ENCODE measurements at places on chromosomes 7 and 10. TPM values are rescaled to one million over a fixed set of nuclear protein-coding genes. Genes with fewer than 3 reads are reported as not detected.

The AKAP9 gene
- 54.0 TPM for total RNA-seq

DNA sequence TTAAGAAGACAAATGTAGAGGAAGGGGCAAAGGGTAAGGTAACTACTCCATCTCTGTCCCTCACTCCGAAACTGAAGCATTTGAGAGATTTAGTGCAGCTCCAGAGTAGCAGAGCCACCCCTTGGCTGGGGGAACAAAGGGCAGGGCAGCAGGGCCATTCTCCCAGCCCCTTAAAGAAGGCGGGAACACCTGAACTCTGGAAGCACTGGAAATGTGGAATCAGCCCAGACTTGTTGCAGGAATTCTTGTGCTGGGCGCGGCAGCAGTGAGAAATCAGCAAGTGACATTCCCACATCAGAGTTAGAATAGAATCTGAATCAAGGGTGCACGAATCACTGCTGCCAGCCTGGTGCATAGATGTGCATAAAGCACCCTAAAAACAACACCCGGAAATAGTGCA is 34.4 kb upstream of the GRM8 start:
- no peak for ATAC-seq

DNA sequence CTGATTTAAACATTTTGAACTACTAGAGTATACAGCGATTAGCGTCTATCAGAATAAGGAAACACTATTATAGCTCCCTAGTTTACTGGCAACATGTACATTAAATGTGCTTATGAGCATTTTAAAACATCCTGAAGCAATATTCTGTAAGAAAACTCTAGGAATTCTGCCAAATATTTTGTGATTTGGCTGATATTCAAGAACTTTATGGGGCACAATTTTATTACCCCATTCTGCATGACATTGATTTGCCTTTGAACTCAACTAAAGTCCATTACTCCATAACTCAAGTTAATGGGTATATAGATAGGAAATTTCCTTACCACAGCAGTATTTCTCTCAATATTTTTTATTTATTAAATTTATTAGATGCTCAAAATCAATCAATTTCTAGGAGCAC is 369.9 kb upstream of the KCND2 start:
- ATAC-seq, result no peak

GRCh38 chr7:33965183-33965744 is 59.9 kb downstream of the BMPER start:
- peak; percentile 50 for ATAC-seq

The PKD2L1 gene
- total RNA-seq, result not detected

The ARID5B gene
- 81.4 TPM for total RNA-seq

GRCh38 chr7:18667466-18667865 is 171.9 kb downstream of the HDAC9 start:
- no peak for ATAC-seq

The CALCR gene
- not detected for total RNA-seq

GRCh38 chr7:138581065-138581464 is 120.1 kb downstream of the SVOPL start:
- no peak for ATAC-seq

- no peak for ATAC-seq
Observed at GRCh38 chr10:59793919-59794318, 40.7 kb upstream of the MRLN start.

GRCh38 chr7:22722536-22723180 is 4.3 kb upstream of the IL6 start:
- no peak for ATAC-seq

The LRRD1 gene
- not detected for total RNA-seq

GRCh38 chr7:32206987-32207386 is 136.8 kb upstream of the PDE1C start:
- no peak for ATAC-seq

- ATAC-seq, result no peak
Observed at GRCh38 chr7:8390262-8390626, 43.2 kb upstream of the NXPH1 start.

The GLCCI1 gene
- 3.4 TPM for total RNA-seq

The LRMDA gene
- 8.8 TPM for total RNA-seq

The PCDH15 gene
- total RNA-seq, result 0.10 TPM

GRCh38 chr10:1425879-1426278 is 311.4 kb downstream of the ADARB2 start:
- no peak for ATAC-seq

The NT5C3A gene
- total RNA-seq, result 21.3 TPM

DNA sequence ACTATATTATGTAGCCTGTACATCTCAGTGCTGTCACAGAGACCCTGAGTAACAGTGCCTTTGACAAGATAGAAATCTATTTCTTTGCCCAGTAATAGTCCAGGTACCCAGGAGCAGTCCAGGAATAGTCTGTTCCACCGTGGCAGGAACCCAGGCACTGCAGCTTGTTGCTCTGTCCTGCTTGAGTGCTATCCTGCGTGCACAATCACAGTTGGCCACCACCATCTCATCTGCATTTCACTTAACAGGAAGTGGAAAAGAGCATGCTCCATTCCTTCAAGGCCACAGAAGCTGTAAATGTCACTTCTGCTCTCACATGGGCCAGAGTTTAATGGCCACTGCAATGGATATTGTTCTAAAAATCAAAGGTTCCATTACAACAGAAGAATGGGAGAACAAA is 61.5 kb upstream of the PRR15 start:
- ATAC-seq, result no peak

DNA sequence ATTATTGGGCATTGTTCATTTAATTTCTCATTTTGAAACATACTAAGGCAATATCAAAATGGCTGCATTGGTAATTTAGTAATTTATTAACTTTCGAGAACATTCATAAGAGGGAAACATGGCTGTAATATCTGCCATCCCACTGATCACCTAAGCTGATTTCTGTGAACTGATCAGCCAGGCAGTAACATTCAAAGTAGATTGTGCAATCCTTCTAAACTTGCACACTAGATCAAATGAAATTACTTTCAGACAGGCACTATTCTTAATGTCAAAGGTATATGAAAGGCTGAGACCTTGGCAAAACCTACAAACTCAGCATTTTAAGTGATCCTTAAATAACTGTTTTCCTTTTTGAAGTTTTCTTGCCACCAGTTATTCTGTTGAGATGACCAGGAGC is 290.7 kb downstream of the CACNA2D1 start:
- no peak for ATAC-seq

The SPDYE5 gene
- not detected for total RNA-seq

The SH2D4B gene
- not detected for total RNA-seq

DNA sequence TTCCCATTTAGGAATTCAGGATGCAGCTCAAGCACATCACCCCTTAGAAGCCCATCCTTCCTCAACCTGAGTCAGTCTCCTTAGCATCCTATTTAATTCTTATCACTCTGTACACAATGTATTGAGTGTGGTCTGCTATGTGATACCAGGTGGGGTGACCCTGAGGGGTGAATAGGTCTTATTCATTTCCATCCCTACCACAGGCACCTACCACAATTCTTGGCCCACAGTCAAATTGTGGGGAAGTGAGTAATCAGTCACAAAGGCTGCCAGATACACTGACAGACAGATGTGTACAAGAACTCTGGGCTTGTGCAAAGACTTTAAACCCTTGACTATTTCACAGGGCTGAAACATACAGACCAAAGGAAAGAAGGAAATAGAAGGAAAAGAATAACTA is 560.5 kb downstream of the PARD3 start:
- no peak for ATAC-seq

The GRID2IP gene
- 0.27 TPM for total RNA-seq
